Hematopoietic multipotent progenitor cell treated with erythropoietin and hydrocortisone succinate and interleukin-3 and kit ligand, for 15 days (in vitro differentiated cells): ENCODE measurements at places on chromosomes 3 and 15.

GRCh38 chr15:44882499-44882968 is 74.0 kb upstream of the TERB2 start:
- DNase-seq, result no peak

- DNase-seq, result no peak
These were observed 75.1 kb downstream of the CD200 start for GRCh38 chr3:112407888-112408702.

- DNase-seq, result peak; percentile 68
These were observed 5.8 kb downstream of the PRRT3 start for GRCh38 chr3:9946112-9947024.

GRCh38 chr3:106194726-106195125 is 325.9 kb upstream of the CBLB start:
- DNase-seq, result no peak

GRCh38 chr3:109918740-109919139 is 581.4 kb upstream of the DPPA4 start:
- no peak for DNase-seq

- no peak for DNase-seq
These were observed 23.9 kb downstream of the ILDR1 start for GRCh38 chr3:121998030-121998580.

GRCh38 chr3:187677604-187678003 is 7.4 kb upstream of the SST start:
- no peak for DNase-seq
